Activated naive CD4-positive, alpha-beta T cell (primary cell): ENCODE measurements at places on chromosomes 1 and 21.

- DNase-seq: no peak
Measured at GRCh38 chr1:208643005-208643597, 398.9 kb upstream of the PLXNA2 start.

DNA sequence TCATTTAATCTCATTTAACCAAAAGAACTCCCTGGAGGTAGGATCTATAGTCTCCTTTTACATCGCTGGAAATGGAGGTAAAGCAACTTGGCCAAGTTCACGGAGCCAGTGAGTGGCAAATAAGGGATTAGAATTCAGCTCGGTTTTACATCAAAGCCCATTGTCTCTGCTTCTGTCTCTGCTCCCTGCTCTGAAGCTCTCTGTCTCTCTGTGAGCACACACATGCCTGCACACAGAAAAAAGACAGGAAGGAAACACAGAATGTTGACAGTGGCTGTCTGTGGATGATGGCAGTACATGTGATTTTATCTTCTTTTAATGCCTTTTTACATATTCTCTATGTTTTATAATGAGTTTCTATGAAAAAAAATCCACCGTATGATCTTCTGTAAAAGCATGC, 8.9 kb upstream of the DHRS3 start:
- DNase-seq: no peak

DNA sequence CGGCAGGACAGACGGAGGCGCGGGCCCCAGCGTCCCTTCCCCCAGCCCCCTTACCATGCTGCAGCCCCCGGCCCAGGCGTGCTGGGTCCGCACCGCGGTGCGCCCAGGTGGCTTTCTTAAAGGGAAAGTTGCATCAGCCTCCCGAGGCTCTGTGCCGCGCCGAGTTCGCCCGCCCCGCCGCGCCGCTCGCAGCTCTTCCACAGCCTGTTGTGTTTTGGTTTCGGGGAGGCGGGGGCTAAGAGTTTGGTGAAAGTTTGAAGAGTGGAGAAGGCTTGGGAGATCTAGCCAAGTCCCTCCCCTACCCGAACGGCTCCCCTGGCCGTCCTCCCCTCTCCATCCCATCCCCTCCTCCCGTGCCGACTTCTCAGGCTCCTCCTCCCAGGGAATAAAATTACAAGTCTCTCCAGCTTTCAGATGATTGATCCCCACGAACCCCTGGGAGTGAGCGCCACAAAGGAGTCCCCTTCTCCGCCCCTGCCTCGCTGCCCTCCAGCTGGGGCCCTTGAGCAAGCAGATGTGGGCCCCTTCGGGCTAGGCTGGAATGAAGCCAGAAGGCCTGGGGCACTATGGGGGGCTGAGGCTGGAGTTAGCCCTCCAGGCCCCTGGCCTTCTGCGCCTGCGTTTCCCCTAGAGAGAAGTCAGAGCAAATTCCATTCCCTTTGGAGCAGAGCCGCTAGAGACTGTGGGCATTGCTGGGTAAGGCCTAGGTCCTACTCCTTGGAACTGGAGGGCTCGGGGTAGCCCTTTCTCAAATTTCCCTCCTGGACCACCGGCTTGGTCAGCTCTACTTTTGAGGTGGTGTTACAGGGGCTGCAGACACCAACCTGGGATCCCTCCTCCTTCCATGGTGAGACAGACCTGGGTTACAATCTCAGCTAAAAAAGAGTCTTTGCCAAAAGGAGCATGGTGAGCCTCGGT, at the start of gene SLC6A9:
TSS of gene SLC6A9 (minus strand) at position 211 of the 918 bp plus-strand sequence. CDS start 7,185 bp downstream, outside the sequence.
- DNase-seq: peak; percentile 31

DNA sequence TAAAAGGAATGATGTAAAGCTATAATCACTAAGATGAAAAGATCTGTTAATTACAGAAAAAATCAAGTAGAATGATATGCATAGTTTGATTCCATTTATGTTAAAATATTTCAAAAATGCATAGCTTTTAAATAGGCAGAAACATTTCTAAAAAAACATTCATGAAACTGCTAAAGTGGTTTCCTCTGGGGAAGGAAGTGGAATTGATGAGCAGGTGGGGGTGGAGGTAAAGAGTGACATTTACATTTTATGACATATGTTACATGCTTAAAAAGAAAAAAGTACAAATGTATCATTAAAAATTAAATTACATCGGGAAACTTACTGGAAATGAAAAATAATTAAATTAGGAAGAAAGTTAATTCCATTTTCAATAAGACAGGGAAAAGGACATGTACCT, 42.8 kb upstream of the JAK1 start:
- DNase-seq: no peak

DNA sequence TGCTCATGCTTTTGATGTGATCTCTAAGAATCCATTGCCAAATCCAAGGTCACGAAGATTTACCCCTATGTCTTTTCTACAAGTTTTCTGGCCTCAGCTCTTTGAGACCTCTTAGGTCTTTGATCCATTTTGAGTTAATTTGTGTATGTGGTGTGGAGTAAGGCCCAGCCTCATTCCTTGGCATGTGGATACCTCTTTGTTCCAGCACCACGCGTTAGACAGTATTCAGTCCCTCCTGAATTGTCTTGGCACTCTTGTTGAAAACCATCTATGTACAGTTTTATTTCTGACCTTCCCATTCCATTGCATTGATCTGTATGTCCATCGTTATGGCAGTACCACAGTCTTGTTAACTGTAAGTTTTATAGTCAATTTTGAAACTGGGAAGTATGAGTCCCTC, 8.0 kb upstream of the FTCD start:
- DNase-seq: no peak

DNA sequence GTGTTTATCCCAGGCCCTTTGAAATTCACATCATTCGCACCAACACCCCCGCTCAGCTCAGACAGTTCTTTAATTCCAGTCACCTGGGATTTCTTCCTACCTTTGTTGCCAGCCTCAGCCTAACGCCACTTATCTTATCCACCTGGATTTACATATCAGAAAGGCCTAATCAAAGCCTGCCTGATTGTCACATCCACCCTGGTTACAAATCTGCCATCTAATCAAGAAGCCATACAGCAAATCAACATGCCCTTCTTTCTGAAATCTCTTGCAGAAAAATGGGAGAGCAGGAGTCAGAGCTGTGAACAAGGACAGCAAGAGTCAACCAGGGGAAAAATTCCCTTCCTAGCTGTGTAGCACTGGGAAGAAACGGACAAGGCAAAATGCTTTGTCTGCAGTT, 173.2 kb upstream of the DAB1 start:
- DNase-seq: no peak

GRCh38 chr1:59169703-59170102, 127.2 kb upstream of the FGGY start:
- no peak for DNase-seq

DNA sequence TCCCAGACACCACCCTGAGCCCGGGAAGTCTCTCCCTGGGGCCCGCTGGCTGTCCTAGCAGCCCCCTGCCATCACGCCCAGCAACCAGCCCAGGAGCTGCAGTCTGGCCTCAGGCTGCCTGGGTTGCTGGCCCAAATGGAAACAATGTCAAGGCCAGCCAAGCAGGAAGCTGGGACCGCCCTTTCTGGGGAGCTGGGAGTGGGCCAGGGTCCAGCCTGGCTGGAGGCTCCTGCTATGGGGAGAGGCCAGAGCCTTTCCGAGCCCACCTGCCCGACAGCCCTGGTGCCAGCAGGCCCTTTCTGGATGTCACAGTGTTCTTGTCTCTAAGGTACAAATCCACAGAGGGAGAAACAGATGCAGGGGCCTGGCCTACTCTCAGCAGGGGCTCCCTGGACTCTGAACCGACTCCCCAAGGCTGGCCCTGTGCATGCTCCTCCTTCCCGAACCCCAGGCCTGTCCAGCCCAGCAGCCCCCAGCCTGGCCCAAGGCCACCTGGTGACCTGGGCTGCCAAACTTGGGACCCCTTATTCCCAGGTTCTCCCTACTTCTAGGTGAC, 1.2 kb upstream of the MMEL1 start:
- no peak for DNase-seq

- DNase-seq: peak; percentile 32
Measured at GRCh38 chr1:155062702-155063411, 683 bp upstream of the EFNA4 start.

DNA sequence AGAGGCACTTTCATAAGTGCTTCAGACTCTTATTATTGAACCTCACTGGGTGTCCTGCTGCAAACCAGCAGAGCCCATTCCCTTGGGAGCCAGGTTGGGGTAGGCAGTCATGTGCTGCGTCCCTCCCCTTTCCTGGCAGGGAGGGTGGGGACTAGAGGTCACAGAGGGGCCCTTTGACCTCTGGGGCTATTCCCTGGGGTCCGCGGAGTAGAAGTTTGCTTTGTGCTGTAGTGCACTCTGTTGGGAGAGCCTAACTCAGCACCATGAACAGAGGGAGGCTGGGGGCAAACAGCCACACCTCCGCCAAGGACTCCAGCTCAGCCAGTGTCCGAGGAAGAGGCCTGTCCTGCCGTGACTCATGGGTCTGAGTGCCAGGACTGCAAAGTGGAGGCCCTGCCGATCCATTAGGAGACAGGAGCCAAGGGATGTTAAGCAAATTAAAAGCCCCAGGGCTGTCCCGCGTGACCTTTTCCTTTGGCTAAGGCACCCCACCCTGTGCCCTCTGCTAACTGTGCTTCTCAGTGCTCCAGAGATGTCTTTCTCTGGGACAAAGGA, 3.0 kb upstream of the IGSF21 start:
- no peak for DNase-seq

GRCh38 chr21:25025596-25025995, 581.7 kb downstream of the MRPL39 start:
- no peak for DNase-seq

DNA sequence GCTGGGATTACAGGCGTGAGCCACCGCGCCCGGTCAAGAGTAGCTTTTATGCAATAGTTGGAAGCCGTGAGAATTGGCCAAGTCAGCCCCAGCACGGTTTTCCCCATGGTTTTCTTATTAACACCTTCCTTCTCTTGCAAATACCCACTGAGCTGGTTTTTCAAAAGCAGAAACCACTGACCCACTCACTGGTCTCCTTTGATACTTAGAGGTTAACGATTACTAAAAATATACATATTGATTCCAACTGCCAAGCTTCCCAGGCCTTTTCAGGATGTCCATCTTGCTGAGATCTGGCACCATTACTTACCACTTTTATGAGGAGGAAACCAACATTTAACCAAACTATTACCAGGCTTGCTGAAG, 25.9 kb upstream of the TARDBP start:
- DNase-seq: no peak

DNA sequence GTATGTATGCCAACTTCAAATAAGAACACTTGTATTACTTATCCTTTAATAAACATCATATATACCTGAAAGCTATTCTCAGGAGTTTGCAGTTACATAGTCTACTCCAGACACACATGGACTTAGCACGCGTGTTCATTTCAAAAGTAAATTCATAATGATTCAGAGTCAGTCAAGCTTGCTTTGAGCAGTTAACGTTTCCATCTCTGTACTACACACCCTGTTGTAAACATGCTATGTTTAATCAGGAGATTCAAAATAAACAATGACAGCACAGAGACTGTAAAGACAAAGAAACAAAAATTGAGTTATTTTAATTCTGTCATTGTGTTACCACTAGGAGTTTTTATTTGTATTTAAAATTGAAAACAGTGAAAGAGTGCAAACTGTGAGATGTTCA, 119.6 kb downstream of the NRIP1 start:
- DNase-seq: no peak

GRCh38 chr1:208569181-208569580, 325.0 kb upstream of the PLXNA2 start:
- DNase-seq: no peak

DNA sequence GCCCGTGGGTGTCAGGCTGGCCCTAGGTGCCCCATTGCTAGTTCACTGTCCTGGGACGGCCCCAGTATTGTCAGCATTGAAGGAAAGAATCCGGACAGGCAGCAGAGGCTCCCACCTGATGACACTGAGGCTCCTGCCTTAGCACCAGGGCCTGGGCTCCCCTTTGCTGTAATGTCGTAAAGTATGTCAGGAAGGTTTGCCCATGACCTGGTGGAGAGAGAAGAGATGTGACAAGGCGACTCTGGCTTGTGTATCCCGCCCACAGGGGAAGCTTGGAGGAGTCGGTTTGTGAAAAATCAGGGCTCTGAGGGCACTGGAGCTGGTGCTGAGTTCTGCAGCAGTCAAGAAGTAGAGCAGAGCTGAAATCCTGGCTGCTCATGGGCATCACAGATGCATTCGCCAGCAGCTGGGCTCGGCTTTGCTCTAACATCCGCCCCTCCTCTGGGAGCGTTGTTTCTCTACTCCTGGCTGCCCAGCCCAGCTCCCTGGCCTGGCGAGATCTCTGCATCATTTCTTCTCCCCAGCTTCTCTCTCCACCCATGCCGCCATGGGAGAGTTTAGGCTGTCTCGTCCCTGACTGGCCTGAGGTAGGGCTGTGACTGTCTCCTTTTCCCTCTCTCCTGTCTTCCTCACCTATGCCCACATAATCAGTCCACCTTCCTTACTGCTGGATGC, 74.1 kb downstream of the ADARB1 start:
- DNase-seq: no peak

- no peak for DNase-seq
Measured at GRCh38 chr1:30845237-30845903, 63.2 kb downstream of the SDC3 start.

DNA sequence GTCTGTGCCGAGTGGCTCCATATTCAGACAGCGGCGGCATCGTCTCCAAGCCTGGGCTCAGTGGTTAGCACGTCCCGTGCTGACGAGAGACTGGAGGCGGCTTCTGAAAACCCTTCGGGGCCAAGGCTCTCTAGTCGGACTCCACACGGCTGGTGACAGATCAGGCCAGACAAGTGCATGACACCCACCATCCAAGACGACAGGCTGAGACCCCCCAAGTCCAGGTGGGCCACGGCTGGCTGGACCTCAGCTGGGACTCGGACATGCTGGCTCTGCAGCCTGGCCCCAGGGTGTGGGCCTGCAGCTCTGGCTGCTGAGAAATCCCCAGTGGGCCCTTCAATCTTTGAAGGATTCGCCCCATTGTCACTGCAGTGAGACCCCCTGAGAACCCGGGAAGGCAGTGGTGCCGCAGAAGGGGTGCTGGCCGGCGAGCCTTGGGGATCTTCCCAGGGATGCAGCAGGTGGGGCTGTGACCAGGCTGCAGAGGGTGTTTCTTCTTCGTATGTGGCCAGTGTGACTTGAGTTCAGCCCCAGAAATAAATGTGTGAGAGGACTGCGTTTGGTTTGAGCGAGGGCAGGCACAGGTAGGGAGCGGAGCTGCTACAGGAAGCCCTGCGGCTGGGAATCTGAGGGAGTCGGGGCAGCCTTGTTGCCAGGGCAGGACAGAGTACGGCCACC, 15.9 kb upstream of the SLC19A1 start:
- DNase-seq: no peak

- no peak for DNase-seq
Measured at GRCh38 chr1:36768486-36769178, 265.7 kb downstream of the GRIK3 start.

GRCh38 chr1:32881871-32882850, 4.1 kb upstream of the HPCA start:
- DNase-seq: no peak

- DNase-seq: no peak
Measured at GRCh38 chr1:59952065-59952464, 25.5 kb upstream of the CYP2J2 start.

DNA sequence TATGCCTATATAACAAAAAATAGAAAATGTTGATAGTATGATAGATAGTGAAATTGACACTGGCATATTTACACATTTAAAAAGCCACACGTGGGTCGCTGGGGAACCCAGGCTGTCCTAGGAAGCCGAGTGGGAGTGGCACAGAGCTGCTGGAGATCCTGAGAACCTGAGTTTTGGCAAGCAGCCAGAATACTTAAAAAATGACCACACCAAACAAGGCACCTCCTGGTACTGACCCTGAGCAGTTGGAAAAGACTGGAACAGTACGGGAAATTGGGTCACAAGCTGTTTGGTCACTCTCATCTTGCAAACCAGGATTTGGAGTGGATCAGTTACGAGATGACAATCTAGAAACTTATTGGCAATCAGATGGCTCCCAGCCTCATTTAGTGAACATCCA, 111.5 kb downstream of the ZFYVE9 start:
- no peak for DNase-seq
